ENCODE measurements at places on chromosomes 4 and X.
A peak's percentile ranks its signal among the peaks of the same experiment; 100 is the strongest.

- DNase-seq: no peak
These were observed 21.3 kb upstream of the ZCCHC4 start for GRCh38 chr4:25291158-25291733.

GRCh38 chr4:75101906-75102786, 169.2 kb downstream of the PARM1 start:
- no peak for DNase-seq

DNA sequence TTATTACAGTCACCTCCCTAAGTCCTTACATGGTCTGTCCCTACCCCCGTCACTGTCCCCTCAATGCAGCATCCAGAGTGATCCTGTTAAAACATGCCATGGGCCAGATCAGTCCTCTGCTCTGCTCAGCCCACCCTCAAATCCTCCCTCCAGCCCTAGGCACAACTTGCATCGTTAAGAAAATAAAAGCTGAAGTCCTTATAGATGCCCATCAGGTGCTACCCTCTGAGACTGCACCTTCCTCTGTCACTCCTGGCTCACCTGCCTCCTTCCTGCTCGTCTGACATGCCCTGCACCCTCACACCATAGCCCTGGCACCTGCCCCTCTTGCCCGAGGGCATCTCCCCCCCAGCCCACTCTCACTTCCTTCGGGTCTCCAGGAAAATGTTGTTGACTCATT, 4.1 kb downstream of the STK32B start:
- no peak for DNase-seq

GRCh38 chr4:24209906-24210305, 320.1 kb upstream of the PPARGC1A start:
- DNase-seq: no peak

- DNase-seq: peak; percentile 29
These were observed 338.3 kb upstream of the GALNT7 start for GRCh38 chr4:172830295-172830764.

GRCh38 chr4:26962720-26963119, 102.1 kb downstream of the STIM2 start:
- no peak for DNase-seq

- peak; percentile 2 for DNase-seq
These were observed 38.8 kb upstream of the ARMCX5 start for GRCh38 chrX:102560423-102561068.

DNA sequence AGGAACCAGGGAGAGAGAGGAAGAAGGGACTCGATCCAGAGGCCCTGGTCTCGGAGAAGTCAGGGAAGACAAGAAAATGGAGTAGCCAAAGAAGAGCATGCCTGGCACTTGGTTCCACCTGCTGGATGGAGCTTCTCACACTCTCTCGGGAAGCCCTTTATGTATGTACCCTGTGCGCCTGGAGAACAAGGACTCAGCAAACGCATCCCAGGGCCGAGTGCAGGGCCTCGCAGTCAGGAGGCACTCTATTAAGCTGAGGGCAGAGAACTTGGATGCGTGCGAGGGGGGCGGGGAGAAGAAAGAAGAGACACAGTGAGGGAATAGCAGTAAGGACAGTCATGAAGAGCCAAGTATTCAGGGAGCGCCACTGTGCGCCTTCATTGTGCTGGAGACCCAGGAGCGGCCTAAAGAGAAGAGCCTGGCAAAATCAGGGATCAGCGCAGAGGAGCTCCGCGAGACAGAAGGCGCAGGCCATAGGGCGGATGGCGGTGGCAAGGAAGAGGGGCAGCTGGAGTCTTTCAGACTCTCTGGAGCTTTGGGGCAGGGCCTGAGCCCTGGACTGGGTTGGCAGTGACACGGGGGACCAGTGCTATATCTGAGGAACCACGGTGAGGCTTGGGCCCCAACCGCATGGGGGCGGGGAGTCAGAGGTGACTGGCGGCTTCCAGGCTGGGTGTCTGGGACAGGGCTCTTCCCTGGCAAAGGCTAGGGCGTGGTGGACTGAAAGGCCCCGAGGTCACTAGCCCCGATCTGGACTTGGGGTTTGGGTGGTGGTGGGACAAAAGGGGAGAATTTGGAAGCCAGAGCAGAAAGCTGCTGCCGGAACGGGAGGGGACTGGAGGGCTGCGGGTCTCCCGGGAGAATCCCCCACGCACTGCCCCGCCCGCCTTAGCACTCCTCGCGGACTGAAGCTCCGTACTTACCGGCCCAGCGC, 1.9 kb upstream of the SEPTIN6 start:
- DNase-seq: no peak

DNA sequence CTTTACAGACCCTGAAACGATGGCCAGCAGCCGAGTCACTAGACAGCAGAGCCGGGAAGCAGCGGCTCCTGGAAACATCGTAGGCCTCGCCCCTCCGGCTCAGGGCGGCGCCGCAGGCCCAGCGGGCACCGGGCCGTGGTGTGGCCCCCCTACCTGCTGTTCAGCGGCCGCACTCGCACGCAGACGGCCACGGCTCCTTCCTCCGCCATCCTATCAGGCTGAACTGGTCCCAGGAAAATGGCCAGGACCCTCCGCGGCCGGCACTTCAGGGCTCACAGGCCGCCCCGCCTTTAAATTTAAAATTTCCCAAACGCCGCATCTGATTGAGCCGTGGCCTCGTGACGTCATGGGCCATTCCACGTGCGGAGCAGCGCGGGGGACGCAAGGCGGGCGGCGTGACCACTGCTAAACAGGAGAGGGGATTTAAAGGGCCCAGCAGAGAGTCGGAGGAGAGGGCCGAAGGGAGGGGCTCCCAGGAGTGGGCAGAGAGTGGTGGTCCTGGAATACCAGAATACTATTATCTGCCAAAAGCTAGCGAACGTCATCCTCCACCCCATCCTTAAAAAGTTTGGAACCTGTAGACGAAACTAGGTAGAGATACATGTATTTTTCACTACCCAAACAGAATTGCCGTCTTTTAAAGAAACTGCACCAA, at the start of gene CENPE:
Gene CENPE (minus strand): TSS at position 233 of the 655 bp plus-strand sequence. CDS start 24 bp downstream, at position 209.
- peak; percentile 89 for DNase-seq

GRCh38 chr4:182688081-182688480, 229.1 kb downstream of the DCTD start:
- no peak for DNase-seq

- no peak for DNase-seq
These were observed 24.1 kb downstream of the ATP8A1 start for GRCh38 chr4:42632653-42633382.

GRCh38 chrX:115018040-115018647, 728 bp upstream of the IL13RA2 start:
- DNase-seq: no peak

GRCh38 chrX:150225266-150225665, 137.9 kb upstream of the MAMLD1 start:
- DNase-seq: no peak

GRCh38 chr4:5051278-5052203, at the start of gene STK32B:
Gene STK32B (plus strand): TSS chr4:5051480.
- DNase-seq: peak; percentile 50

DNA sequence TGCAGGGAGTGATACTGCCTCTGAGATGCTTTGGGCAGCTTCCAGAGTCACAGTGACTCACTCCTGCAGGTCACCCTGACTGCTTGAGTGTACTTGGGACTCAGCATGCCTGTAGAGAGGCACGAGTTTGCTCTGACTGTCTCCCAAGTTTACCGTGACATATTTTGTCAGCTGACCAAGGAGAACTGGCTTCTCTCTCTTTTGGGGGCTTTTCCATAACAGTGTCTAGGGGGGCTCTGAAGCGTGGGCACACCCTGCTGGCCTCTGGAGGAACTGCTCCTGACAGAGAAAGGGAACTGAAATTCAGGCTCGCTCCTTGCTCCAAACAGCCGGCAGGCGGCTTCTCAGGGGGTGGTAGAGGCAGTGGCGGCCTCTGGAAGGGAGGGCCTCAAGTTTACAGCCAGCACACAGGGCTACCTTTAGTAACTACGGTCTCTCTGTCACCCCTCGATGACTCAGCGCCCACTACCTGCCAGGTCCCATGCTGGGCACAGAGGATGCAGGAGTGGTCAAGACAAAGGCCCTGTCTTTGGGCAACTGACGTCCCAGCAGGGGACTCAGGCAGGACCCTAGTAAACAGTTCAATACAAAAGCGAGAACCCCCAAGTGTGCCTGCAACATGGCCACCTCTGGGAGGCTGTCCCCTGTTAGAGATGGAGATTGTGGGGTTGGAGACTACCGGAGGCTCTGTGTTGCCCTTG, 17.8 kb downstream of the ZNF185 start:
- peak; percentile 14 for DNase-seq

DNA sequence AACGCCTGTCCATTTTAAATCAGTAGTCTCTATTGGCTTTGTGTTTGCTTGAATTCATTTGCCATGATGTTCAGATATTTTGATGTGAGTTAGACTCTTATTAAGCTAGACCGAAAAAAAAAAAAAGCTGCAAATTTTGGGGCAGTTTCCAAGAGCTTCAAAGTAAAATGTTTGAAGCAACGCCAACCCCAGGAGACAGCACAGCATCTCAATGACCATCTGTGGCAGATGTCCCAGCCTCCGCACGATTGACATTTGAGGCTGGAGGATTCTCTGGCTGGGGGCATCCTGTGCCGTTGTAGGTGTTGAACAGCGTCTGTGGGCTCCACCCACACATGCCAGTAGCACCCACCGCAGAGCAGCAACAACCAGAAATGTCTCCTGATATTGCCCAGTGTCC, 17.1 kb upstream of the ARSF start:
- no peak for DNase-seq

DNA sequence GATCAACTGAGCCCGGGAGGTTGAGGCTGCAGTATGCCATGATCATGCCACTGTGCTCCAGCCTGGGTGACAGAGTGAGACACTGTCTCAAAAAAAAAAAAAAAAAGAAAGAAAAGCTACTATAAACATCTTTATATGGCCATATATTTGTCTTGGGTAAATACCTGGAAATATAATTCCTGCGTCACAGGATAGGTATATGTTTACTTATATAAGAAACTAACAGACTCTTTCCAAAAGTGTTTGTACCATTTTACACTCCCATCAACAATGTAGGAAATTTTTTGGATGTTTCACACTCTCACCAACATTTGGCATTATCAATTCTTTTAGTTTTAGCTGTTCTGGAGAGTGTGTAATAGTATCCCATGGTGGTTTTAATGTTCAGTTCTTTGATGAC, 12.8 kb downstream of the P2RY4 start:
- DNase-seq: no peak

- no peak for DNase-seq
These were observed 5.4 kb downstream of the FAM47E start for GRCh38 chr4:76256968-76257367.

GRCh38 chrX:77597090-77597489, 149.9 kb downstream of the FGF16 start:
- peak; percentile 51 for DNase-seq

DNA sequence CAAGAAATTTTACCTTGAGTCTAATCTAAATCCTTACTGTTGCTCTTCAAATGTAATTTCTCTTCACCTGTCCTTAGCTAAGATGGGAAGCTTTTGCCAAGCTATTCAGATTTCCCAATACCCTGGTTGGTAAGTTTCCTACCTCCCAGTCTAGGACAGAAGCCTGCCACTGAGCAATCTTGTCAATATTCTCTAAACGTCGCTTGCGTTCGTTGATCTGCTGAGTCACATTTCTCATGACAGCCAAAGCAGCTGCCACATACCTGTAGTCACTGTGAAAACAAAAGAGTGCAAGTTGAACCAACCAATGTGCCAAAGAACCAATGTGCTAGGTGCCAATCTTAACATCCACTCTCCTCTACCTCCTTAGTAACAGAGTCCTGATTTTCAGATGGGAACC, 111.1 kb downstream of the ARHGEF9 start:
- DNase-seq: no peak

DNA sequence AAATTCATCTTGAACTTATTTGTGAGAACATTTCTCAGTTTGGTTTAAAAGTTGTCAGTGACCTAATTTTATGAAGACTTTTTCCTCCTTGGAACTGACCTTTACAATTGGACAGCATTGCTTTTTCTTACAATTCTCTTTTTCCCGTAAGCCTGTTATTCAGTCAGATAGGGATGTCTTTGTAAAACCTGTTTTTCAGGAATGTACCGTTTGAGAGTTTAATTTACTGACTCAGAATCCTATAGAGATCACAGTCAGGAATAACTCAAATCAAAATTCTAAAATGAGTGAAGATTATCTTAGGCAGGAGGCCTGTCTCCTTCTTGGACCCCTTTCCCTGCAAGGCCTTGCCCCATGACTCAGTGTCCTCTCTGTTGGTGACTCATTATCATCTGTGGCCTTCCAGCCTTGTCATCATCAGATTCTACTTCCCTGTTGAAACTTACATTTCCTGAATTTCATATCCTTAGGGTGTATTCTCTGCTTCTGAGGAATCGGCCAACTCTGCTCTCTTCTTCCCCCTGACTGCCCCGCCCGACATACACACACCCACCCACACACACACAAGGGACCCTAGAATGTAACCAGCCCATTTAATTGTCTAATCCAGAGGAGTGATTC, 99.8 kb downstream of the ARHGAP10 start:
- peak; percentile 93 for DNase-seq

DNA sequence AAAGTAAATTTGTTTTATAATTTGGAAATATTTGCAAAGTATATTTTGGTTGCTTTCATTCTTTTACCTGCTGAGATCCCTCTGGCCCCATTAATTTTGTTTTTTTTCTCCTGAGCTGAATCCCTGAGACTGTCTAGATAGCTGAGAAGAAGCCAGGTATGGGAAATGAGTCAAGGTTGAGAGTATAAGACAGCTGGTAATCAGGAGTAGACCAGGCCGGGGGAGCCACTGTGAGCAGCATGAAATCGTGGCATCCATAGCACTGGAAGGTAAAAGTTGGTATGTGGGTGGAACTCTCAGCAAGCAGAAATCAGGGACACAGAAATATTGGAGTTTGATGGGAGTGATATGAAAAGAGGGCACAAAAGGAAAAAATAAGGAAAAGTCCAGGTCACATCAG, 164.5 kb downstream of the FHIP1A start:
- DNase-seq: no peak

DNA sequence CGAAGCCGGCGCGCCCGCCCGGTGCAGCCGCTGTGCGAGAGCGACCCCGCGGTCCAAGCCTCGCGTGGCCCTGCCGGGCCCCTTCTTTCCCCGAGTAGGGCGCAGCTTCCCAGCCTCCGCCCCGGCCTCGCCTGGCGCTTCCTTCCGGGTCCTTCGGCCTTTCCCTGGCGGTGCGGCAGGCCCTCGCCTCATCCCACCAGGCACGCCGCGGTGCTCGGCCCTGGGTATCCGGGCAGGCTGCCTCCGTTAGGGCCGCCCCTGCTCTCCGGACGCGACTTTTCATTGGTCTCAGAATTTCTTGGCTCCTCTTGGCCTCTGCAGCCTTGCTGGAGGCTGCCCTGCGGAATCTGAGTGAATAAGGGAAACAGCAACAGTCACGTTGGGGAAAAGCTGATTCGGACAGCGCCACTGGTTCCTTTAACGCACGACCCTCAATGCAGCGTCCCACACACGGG, 429 bp downstream of the UVSSA start:
- peak; percentile 79 for DNase-seq

All from LHCN-M2 (cell line).